NCI-H1417 treated with DMSO at 0.1 percent for 48 hours (cell line): ENCODE measurements at places on chromosomes 12 and 14.

GRCh38 chr14:24595073-24595808 lies 14.2 kb downstream of the GZMH start:
- DNase-seq: no peak

DNA sequence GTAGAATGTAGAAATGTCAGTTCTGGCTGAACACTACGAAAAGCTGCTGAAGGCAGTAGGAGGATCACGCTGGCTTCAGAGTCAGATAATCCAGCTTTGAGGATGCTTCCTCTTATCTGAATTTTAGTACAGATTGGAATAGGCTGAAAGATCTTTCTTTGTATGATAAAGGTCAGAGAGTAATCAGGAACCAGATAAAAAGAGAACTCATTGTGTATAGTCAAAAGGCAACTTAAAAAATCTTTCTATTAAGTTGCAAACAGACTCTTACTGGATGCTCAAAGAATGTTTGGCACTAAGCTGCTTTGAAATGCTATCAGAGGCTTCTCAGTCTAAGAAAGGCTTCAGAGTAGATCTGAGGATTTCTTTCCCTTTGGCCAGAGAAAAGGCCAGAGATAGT lies 21.8 kb upstream of the TRHDE start:
- DNase-seq: no peak

- DNase-seq: no peak
These were observed 54.9 kb upstream of the MDGA2 start for GRCh38 chr14:47730296-47730695.

DNA sequence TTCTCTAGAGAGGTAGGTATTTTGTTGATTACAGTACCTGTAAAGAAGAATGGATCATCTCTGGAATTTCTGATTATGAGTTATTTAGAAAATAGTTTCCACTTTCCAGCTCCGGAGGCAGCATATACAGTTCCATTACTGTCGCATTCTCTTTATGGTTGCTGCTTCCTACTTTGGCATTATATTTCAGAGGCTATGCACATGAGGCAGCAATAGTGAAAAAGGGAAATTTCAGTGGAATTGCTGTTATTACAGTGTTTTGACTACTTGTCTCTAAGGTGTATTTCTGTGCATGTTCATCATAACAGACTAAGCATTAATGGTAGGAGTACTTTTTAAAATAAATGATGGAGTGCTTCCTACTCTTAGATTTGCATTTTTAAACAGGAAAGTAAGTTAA lies 10.2 kb downstream of the GNG2 start:
- DNase-seq: no peak

DNA sequence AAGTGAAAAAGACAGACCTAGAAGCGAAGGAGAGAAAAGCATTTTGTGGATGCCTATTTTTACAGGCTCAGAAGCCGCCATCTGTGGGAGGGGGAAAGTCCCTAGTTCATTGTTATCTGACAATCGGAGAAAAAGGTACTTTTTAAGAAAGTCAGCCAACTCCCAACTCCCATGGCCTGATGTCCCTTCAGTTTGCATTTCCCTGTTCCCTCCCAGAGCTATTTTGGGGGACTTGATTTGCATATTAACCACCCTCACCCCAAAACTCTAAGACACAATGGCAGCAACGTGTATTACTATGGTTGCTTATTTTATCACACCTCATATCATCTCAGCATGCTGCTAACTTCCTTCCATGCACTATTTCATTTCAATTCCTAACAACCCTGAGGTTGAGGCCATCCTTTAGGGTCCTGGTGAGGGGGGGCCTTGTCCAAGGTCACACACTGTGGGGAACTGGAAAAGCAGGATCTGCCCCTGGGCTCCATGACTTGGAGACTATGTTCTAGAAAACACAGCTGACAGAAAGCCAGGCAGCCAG lies 18.7 kb downstream of the HVCN1 start:
- no peak for DNase-seq

DNA sequence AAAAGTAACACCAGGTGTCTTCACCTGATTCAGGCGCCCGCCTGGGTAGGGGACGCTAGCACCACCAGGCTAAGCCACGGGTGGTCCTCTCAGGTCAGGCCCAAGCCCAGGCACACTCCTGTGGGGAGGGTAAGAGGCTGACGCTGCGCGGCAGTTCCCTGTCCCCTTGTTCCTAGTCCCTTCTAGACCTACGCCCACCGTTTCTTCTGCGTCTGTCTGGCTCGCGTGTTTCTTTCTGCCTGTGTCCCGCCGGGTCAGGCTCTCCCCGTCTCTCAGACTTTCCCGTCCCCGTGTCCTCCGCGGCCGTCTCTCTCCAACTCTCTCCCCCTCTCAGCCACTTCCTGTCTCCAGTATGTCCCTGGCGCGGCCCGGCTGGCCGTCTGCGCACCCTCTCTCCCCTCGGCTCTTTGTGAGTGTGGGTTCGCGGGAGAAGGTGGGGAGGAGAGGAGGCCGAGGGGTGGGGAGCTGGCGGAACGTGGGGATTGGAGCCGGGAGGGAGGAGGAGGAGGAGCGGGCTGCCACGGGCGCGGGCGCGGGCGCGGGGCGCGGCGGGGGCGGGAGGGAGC lies 3.1 kb upstream of the TNS2 start:
- DNase-seq: no peak

DNA sequence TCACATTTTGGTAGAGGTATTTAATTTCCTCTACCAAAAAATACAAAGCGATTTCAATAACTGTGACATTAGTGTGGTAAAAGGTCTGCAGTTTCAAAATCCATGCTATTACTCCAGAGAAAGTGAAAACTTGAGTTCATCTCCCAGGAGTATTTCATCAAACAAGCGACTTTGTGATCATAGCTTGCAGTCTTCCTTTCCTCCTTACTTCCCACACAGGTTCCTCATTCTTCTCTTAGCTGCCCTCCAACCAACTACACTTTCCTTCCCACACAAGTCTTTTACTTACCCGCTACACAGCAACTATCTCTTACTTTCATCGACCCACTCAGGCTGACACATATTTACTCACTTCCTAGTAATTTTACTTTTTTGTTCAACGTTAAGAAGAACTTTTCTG lies 413.4 kb upstream of the USP15 start:
- DNase-seq: no peak

- no peak for DNase-seq
These were observed 1.1 kb upstream of the KRT3 start for GRCh38 chr12:52796839-52797528.

DNA sequence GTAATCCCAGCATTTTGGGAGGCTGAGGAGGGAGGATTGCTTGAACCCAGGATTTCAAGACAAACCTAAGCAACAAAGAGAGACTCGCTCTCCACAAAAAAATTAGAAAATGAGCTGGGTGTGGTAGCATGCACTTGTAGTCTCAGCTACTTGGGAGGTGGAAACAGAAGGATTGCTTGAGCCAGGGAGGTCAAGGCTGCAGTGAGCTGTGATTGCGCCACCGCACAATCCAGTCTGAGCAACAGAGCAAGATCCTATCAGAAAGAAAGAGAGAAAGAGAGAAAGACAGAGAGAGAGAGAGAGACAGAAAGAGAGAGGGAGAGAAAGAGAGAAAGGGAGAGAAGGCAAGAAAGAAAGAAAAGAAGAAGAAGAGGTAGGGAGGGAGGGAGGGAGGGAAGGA lies 37.0 kb downstream of the TDG start:
- DNase-seq: no peak

GRCh38 chr14:20440465-20440864 lies 4.5 kb upstream of the KLHL33 start:
- DNase-seq: no peak

- DNase-seq: no peak
These were observed 12.4 kb downstream of the FAM181A start for GRCh38 chr14:93939304-93940229.

- DNase-seq: no peak
These were observed 6.7 kb downstream of the CDKN1B start for GRCh38 chr12:12723681-12724420.

DNA sequence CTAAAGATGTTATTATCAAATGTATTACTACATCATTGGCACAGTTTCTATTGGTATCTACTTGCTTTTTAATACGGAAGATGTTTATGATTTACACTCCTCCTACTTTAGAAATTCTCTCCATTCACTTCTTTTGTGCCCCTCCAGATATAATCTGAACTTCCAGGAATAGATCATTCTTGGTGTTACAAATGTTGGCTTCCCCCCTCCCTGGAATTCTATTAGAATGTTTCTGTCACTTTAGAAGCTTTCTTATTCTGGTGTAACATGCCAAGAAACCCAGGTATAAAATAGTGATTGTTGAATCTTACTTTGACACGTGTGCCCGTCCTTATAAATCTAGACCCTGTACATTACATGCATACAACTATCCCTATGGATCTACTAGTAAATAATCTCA lies 1.2 kb upstream of the WDR20 start:
- no peak for DNase-seq

- no peak for DNase-seq
These were observed at the start of gene DNAH10 for GRCh38 chr12:123761841-123762714. TSS of gene DNAH10 (plus strand) at chr12:123762301. CDS start at chr12:123762337, 36 bp downstream.

DNA sequence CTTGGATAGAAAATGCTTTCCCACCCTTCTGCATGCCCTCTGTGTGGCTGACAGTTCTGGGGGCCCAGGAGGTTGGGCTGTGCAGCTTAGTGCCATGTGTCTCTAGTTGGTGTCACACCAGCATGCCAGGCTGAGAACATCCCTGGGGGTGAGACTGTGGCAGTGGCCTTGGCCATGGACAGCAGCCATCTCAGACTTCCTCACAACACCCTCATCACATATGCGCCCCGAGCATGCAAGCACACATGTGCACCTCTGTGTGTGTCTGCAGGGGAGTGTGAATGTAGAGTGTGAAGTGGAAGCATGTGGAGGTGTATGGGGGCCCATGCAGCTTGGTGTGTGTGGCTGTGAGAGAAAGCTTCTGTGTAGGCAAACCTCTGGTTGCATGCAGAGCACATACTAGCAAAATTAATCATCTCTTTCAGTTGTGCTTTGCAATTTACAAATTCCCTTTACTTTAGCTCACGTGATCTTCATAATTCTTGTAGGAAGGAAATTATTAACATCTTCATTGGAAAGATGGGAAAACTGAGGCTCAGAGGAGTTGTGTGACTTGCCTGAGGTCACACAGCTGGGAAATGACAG lies 8.4 kb downstream of the ASIC1 start:
- no peak for DNase-seq

DNA sequence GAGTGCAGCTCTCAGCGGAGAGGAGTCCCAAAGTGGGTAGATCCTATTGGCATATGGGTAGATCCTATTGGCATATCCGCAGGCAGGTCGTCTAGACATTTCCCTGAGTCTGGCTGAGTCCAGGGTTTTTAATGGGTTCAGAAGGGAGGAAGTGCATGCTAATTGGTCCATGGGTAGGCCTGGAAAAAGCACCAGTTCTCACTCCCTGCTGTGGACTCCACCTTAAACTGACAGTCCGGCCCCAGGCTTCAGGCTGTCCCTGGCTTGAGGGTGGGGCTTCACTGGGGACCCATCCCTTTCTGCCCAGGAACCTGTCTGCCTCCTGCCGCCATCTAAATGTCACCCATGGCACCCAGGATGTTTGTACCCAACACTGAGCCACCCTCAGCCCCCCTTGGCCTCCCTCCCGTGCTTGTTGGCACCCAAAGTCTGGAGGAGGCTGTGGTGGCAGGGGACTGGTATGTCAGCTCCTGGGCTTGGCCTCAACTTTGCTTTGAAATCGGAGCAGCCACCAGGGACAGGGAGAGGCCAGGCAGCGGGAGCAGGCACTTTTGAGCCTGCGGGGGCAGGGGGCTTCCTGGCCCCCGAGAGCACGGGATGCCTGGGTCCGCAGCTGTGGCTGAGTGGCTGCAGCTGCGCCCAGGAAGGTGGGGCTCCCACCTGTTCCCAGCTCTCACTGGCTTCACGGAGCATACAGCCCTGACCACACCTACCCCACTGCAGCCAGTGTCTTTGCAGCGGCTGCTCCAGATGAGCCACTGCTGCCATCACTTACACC lies 29.6 kb upstream of the YAF2 start:
- DNase-seq: no peak

GRCh38 chr12:131054345-131055092 lies 100.8 kb downstream of the ADGRD1 start:
- no peak for DNase-seq

DNA sequence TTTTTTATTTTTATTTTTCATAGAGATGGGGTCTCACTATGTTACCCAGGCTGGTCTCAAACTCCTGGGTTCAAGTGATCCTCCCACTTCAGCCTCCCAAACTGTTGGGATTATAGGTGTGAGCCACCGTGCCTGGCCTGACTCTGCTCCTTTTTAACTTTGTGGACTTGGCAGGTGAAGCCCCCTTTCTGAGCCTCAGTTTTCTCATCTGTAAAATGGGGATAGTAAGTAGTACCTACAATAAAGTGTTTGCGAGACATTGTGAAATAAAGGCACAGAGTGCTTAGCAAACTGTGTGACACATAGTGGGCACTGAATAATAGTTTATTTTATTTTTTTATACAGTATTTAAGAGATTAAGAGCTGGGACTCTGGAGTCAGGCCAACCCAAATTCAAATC lies 21.1 kb upstream of the MED13L start:
- no peak for DNase-seq

DNA sequence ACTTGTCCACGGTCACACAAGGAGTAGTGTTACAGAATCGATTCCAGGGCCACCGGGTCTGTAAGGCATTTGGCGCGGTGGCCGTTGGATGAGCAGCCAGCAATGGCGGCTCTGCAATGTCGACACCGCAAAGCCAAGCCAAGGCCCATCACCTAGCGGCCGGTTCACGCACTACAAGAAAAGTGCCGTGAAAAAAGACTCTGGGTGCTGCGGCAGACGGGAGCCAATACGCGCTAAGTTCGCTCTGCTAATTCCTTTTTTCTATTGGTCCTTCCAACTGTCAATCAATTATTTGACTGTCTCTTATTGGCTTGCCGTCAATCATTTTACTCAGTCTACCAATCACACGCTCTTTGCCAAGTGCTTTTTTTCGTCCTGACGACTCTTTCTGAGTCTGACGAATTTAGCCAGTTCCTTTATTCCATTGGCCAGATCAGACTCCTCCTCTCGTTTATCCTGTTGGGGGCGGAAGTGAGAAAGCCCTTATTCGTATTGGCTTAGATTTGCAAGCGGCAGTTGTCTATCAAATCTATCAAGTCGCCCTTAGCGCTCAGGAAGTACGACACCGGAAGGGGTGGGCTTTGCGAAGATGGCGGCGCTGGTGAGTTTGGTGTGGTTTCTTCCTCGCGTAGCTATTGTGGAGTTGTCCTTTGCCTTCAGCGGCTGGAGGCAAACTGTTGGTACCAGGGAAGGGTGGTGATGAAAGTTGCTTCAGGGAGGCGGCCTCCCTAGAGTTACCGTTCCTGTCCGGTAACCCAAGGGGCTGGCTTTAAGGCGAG lies at the start of gene NGDN:
NGDN (plus strand) TSS at position 577 of the 779 bp plus-strand sequence; CDS start at position 590, 13 bp downstream.
- DNase-seq: peak; percentile 99

DNA sequence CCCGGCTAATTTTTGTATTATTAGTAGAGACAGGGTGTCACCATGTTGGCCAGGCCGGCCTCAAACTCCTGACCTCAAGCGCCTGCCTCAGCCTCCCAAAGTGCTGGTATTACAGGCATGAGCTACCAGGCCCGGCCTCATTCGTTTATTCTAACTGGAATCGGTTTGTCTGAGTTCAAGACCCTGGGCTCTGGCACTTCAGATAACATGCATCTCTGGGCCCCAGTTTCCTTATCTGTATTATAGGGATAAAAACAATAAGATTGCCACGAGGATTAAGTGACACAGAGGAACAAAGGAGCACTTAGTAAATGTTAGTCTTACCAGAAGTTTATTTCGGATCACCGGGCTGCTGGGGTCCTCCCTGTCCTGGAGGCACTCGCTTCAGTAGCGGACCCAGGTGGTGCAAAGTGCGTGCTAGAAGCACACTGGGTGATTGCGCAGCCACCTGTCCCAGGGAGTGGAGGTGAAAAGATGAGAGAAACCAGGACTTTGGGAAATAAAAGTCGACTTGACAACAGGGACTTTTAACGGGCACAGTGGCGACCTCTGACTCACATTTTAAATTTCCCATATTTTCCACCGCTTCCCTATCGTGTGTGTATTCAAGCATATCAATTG lies 37.5 kb downstream of the ACACB start:
- no peak for DNase-seq
